ENCODE measurements at places on chromosomes 7 and 10. TPM values are rescaled to one million over a fixed set of nuclear protein-coding genes. Genes with fewer than 3 reads are reported as not detected.
A peak's percentile ranks its signal among the peaks of the same experiment; 100 is the strongest.

GRCh38 chr10:99682032-99682431, 22.7 kb downstream of the ENTPD7 start:
- H3K27ac ChIP-seq = no peak overlapping the region
- no peak for DNase-seq

- no peaks in the 10 kb centered on the region for H3K36me3 ChIP-seq
- H3K27ac ChIP-seq = no peak overlapping the region
- H3K27me3 ChIP-seq = no peaks in the 10 kb centered on the region
- no peaks in the 10 kb centered on the region for H3K4me1 ChIP-seq
- H3K4me3 ChIP-seq = no peak overlapping the region
Measured at GRCh38 chr7:126605553-126605952, 647.2 kb downstream of the GRM8 start.

GRCh38 chr10:113135025-113135424, 185.0 kb downstream of the TCF7L2 start:
- H3K4me3 ChIP-seq = no peak overlapping the region
- no peaks in the 10 kb centered on the region for H3K36me3 ChIP-seq
- H3K27me3 ChIP-seq = no peaks in the 10 kb centered on the region
- H3K4me1 ChIP-seq = no peaks in the 10 kb centered on the region

DNA sequence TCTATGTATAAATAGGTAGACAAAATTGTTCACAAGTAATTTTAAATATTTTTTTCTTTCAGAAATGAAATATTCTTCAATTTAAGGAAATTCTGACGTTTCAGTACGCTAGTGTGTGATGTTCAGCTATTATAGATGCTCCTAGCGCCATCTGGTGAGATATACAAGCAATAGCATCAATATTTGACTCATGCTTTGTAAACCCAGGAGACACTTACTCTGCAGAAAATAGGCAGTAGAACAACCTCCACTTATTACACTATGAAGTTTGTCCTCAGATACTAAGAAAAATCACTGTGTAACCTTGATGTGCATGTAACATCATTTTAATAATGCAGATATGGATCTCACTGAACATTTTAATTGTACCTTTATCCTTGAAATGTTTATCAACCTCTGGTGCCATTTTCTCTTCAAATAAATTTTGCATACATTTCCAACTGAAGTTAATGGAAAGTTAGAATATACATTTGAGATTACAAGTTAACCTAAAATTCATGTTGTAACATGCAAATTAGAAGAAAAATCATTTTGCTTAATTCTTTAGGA, 151.5 kb upstream of the FAM3C start:
- DNase-seq = no peak
- peaks cover 35% of the 10 kb centered on the region for H3K4me1 ChIP-seq
- H3K27me3 ChIP-seq = peaks cover 2% of the 10 kb centered on the region
- no peak overlapping the region for H3K27ac ChIP-seq

DNA sequence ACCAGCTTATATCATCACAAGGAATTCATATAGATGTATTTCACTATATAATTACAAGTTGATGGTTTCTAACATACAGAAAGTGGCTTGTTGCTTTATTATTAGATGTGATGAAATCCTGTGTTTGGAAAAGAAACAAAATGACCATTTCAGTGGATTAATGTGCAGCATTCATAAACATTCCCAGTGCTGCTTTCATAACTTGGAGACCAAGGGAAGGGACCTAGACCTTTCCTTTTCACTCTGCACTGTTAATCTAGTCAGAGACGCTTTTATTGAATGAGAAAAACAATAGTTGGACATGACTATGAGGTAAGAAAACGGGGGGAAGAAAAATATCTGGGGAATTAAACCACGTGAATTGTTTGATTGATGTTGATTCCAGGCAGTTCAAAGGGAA, 160.0 kb downstream of the HDAC9 start:
- H3K4me3 ChIP-seq = no peak overlapping the region
- no peaks in the 10 kb centered on the region for H3K36me3 ChIP-seq
- no peaks in the 10 kb centered on the region for H3K27me3 ChIP-seq
- no peak for DNase-seq
- no peaks in the 10 kb centered on the region for H3K4me1 ChIP-seq

GRCh38 chr7:149302222-149302621, 40.2 kb downstream of the ZNF783 start:
- no peaks in the 10 kb centered on the region for H3K27me3 ChIP-seq
- H3K36me3 ChIP-seq = no peaks in the 10 kb centered on the region
- DNase-seq = no peak
- peaks cover 2% of the 10 kb centered on the region for H3K4me1 ChIP-seq
- H3K4me3 ChIP-seq = no peak overlapping the region
- H3K27ac ChIP-seq = no peak overlapping the region

Gene OR6B1
- not detected for total RNA-seq

Gene FAM25C
- not detected for total RNA-seq

GRCh38 chr7:94003446-94004023, 620 bp downstream of the BET1 start:
- peak overlapping the region; percentile 89 for H3K4me3 ChIP-seq
- peak overlapping the region; percentile 95 for H3K27ac ChIP-seq
- H3K36me3 ChIP-seq = peaks cover 2% of the 10 kb centered on the region
- peak; percentile 21 for DNase-seq
